Ammon's horn (tissue), 1 donor: ENCODE measurements at places on chromosomes 3 and 15.
A peak's percentile ranks its signal among the peaks of the same experiment; 100 is the strongest.

DNA sequence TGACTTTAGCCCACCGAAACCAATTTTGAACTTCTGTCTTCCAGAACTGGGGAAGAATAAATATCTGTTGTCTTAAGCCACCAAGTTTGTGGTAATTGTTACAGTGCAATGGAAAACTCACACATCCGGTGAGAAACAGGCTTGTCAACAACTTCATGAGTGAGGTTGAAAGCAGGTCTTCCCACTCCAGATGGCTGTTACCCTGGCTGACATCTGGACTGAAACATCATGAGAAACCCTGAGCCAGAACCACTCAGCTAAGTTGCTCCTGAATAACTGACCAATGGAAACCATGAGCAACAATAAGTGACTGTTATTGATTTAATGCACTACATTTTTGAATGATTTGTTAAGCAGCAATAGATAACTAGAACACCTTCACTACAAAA, 10.3 kb downstream of the ACSBG1 start:
- no peak for DNase-seq

- DNase-seq, result peak; percentile 75
Measured at GRCh38 chr15:31338879-31339557, 12.4 kb downstream of the KLF13 start.

GRCh38 chr3:49401766-49402165, 10.0 kb downstream of the RHOA start:
- no peak for DNase-seq

DNA sequence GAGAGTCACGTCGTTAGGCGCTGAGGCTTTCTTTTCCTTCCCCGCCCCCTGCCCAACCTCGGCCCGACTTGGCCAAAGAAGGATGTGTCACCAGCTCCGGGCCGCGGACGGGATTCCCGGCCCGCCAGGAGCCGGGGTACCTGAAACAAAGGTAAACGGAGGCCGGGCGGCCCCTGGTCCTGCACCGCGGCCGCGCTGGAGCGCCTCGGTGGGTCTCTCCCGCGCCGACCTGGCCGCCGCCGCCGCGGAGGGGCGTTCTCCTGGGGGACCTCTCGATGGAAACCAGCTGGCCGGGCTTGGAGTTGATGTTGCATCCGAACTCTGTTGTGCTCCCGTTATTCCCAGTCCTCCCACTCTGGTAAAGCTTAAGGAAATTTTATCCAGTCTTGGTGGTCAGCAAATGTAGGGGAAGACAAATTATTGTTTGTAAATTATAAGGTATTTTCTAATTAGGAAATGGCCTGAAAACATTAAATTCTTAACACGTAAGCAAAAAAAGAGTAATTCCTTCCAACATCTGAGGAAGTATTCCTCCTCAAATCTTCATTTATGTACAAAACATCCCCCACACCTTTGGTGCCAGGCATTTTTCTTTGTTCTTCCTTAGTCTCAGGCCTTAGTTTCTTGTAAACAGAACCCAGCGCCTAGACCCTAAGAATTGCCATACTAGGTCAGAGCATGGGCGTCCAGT, 888 bp downstream of the PPP2R3A start:
- peak; percentile 25 for DNase-seq

DNA sequence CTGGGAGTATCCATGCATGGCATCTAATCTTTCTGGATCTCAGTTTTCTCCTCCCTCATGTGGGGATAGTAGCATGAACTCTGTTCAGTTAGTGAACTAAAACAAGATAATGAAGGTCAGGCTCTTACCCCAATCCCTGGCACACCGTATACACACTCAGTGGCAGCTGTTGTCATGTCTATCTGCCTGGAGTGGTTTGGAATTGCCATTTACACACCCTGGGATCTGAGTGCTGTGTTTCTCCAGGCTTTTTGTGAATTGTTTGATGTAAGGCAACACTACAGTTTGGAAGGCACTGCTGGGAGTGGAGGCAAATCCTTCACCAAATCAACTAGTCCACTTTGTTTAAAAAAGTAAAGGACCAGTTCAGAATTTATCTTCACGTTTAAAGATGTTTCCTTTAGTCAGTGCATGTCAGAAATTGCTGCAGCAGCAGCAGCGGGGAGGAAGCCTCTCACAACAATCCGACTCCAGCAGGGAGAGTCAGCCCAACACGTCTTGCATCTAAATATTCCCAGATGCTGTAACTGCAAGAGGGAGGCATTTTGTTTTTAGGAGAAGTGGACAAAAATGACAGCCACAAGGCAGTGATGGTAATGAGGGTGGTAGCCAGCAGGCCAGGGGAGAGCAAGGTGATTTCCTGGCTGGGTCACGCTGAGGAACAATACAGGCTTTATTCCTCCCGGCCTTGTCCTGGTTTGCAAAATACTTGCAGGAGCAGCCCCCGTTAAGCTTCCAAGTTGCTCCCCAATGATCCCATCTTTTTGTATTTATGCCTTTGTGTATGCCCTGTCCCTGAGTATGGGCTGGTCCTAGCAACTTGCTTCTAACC, 128.5 kb upstream of the LRIG1 start:
- peak; percentile 9 for DNase-seq

- no peak for DNase-seq
Measured at GRCh38 chr3:127041933-127042332, 59.0 kb downstream of the PLXNA1 start.
